Kidney glomerular epithelial cell (primary cell): ENCODE measurements at places on chromosomes 2 and 18.

DNA sequence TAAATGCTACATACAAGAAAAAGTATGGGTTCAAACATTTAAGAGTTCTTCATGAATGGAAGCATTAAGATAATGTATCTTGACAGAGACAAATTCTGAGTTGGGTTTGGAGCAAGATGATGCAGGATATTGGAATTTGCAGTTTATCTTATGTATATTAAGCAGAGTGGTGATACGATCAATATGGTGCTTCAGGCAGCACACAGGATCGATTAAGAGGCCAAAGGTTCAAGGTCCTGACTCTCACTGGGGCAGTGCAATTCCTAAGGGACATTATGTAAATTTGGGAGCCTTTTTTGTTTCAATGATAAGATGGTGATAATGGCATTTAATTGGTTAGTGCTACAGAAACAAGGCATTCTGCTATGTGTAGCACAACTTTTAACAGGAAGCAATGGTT, 381.9 kb downstream of the KCNJ3 start:
- DNase-seq = no peak

DNA sequence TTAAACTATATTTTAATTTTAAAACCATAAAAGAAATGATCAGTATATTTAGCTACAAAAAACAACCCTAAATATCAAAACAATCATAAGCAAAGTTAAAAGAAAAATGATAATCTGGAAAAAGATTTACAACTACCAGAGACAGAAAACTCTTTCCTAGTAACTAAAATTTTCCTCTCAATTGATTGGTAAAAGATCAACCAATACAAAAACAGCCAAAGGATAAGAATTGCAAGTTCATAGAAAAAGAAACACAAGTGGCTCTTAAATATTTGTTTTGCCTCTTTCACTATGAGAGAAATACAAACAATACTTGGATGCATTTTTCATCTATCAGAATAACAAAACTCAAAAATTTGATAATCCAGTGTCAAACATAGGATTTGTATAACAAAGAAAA, 101.8 kb upstream of the ZC3H15 start:
- DNase-seq = no peak

DNA sequence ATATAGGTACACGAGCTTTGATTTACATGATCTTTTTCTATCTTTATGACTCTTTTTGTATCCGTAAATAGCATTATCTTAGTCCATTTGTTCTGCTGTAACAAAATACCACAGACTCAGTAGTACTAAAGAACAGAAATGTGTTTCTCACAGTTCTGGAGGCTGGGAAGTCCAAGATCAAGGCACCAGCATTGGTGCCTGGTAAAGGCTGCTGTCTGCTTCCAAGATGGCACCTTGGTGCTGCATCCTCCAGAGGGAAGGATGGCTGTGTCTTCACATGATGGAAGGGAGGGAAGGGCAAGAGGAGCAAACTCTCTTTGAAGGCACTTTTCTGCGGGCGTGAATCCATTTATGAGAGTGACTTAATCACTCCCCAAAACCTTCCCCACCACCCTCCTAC, 36.0 kb downstream of the EIF5B start:
- DNase-seq = no peak

- DNase-seq = no peak
Observed at GRCh38 chr2:51484605-51485004, 452.7 kb upstream of the NRXN1 start.

DNA sequence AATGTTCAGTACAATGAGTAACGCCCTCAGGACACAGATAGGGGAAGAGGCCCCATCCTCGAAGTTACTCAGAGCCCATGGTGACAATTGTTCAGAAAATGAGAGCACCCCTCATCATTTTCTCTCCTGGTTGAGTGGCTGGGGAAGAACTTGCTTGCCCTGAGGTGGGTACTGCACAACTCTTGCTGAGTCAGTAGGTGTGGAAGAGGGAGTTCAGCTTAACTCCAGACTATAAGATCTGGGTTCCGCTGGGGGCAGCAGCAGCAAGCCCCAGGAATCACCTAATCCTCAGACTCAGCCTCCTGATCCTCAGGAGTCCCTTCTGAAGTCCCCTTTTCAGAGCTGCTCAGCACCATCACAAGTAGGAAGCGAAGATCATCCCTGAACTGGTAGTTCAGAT, 123.7 kb downstream of the PIEZO2 start:
- no peak for DNase-seq

DNA sequence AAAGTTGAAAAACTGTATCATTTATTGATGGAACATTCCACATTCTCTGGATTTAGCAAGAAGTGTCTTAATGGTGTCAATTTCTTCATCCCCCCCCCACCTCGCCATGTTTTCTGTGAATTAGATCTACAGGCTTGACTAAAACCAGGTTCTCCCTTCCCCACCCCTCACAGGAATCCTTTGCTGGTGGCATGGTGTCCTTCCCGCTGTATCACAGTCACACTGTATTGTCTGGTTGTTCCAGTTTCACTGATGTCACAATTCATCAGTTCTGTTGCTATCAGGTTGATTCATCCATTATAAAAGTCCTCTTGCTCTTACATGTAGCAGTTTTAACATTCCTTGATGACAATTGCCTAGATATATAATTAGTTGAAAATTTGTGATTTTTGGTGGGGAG, 6.1 kb upstream of the SNORC start:
- no peak for DNase-seq

DNA sequence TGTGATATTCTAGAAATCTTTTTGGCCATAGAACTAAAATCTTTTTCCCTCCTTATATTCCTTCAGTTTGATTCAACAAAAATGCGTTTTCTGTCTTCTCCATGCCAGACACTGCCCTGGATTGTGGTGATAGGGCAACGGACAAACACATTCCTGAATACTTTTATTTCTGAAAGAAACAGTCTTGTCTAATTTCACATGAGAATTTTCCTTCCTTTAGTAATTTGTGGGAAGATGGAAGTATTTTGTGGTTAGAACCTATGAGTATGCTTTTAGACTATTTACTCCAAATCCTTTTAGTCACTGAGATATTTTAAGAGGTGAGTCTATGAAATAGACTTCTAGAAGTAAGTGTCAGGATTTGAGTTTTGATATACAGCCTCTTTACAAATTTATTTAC, 49.6 kb downstream of the COL5A2 start:
- DNase-seq = peak; percentile 67
